ENCODE measurements at places on chromosomes 4 and X. TPM values are rescaled to one million over a fixed set of nuclear protein-coding genes. Genes with fewer than 3 reads are reported as not detected.

The EDA gene
- total RNA-seq: 4.1 TPM

The RASL11B gene
- 6.4 TPM for total RNA-seq

The CXCL1 gene
- 39.3 TPM for total RNA-seq

The AMOT gene
- 1.6 TPM for total RNA-seq

The MAOB gene
- 0.47 TPM for total RNA-seq

The ITGB1BP2 gene
- 0.23 TPM for total RNA-seq

The LGI2 gene
- 0.94 TPM for total RNA-seq

The MAGEC3 gene
- total RNA-seq: not detected

The SPANXA1 gene
- total RNA-seq: not detected

The SLC25A43 gene
- total RNA-seq: 20.9 TPM

The ABCG2 gene
- under 0.01 TPM for total RNA-seq

The SPARCL1 gene
- 7.5 TPM for total RNA-seq

The S100G gene
- not detected for total RNA-seq

The ENPEP gene
- 0.43 TPM for total RNA-seq

The TMEM154 gene
- total RNA-seq: 2.3 TPM

The TECRL gene
- not detected for total RNA-seq

The HPSE gene
- total RNA-seq: 3.7 TPM

The ATRX gene
- total RNA-seq: 68.4 TPM

The MAGEA9B gene
- not detected for total RNA-seq

The OTC gene
- total RNA-seq: not detected

The PDZD4 gene
- total RNA-seq: 5.1 TPM

The GPR34 gene
- total RNA-seq: not detected

The NXF3 gene
- not detected for total RNA-seq

All from pericardium fibroblast (primary cell).